ENCODE measurements at places on chromosomes 5 and 9. TPM values are rescaled to one million over a fixed set of nuclear protein-coding genes. Genes with fewer than 3 reads are reported as not detected.

- peaks cover 3% of the 10 kb centered on the region for H3K36me3 ChIP-seq
- H3K4me3 ChIP-seq = no peak overlapping the region
- no peaks in the 10 kb centered on the region for H3K4me1 ChIP-seq
- DNase-seq = no peak
- H3K27ac ChIP-seq = no peak overlapping the region
These were observed 24.8 kb downstream of the P4HA2 start for GRCh38 chr5:132202711-132203463.

DNA sequence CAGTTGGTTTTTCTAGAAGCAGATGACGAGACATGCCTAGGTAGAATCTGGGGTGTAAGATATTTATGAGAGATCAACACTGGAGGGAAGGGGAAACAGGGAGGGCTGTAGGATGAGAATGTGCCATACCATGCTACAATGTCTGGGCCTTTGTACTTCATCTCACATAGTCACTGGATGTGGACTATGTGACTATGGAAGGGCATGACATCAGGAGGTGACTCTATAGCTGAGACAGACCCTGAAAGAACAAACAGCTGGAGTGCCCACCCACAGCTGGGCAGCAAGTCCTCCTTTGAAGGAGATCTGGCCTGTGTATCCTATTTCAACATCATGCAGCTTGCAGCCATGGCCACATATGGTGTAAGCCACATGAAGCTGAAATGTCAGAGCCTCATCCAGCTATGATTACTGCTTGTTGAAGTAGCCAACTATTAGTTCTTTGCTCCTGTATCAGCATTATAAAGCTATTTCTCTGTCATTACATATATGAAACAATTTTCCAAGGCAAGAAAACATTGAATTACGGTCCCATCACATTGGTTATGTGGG, 46.2 kb upstream of the KIF2A start:
- no peak for DNase-seq
- H3K27me3 ChIP-seq = no peaks in the 10 kb centered on the region
- no peak overlapping the region for H3K27ac ChIP-seq
- H3K4me3 ChIP-seq = no peak overlapping the region
- H3K4me1 ChIP-seq = no peaks in the 10 kb centered on the region
- H3K36me3 ChIP-seq = no peaks in the 10 kb centered on the region

DNA sequence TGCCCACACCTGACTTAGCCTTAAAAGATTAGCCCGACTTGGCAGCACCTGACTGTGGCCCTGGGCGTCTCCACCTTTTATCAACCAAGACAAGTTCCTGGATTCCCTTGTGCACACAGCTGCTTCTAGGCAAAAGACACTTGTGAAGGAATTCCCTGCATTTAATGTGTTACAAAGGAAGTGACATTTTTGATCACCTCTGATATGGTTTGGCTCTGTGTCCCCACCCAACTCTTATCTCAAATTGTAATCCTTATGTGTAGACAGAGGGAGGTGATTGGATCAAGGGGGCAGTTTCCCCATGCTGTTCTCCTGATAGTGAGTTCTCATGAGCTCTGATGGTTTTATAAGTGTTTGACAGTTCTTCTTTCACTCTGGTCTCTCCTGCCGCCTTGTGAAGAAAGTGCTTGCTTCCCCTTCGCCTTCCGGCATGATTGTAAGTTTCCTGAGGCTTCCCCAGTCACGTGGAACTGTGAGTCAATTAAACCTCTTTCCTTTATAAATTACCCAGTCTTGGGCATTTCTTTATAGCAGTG, 2.6 kb upstream of the CPEB4 start:
- no peak for DNase-seq
- no peaks in the 10 kb centered on the region for H3K4me1 ChIP-seq
- no peak overlapping the region for H3K4me3 ChIP-seq
- H3K27ac ChIP-seq = peak overlapping the region; percentile 29
- no peaks in the 10 kb centered on the region for H3K36me3 ChIP-seq

GRCh38 chr5:113427871-113428574, 6.8 kb downstream of the TSSK1B start:
- peak overlapping the region; percentile 26 for H3K27ac ChIP-seq
- H3K36me3 ChIP-seq = no peaks in the 10 kb centered on the region
- DNase-seq = no peak

DNA sequence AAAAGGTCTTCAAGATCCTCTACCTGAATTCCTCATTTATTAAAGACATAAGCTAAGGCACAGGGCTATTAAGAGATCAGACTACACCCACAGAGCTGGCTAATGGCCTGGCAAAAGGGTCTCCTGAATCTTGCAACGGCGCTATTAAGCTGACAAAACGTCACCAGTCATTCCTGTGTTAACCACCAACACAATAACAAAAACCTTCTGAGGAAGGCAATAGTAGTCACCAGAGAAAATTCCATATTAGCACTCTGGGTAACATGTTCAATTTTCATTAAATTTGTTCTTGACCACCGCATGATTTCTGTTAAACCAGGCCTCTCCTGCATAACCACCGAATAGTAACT, 77.0 kb downstream of the GNAQ start:
- H3K27me3 ChIP-seq = no peaks in the 10 kb centered on the region
- H3K4me3 ChIP-seq = no peak overlapping the region
- H3K4me1 ChIP-seq = peaks cover 3% of the 10 kb centered on the region
- H3K27ac ChIP-seq = no peak overlapping the region
- no peak for DNase-seq
- no peaks in the 10 kb centered on the region for H3K36me3 ChIP-seq

Gene GABRA1
- not detected for total RNA-seq

GRCh38 chr9:128933731-128934130, 12.9 kb downstream of the PHYHD1 start:
- H3K27me3 ChIP-seq = no peaks in the 10 kb centered on the region
- H3K36me3 ChIP-seq = no peaks in the 10 kb centered on the region
- no peak overlapping the region for H3K4me3 ChIP-seq
- DNase-seq = no peak
- H3K27ac ChIP-seq = no peak overlapping the region
- no peaks in the 10 kb centered on the region for H3K4me1 ChIP-seq

- no peak for DNase-seq
- H3K27ac ChIP-seq = no peak overlapping the region
- no peaks in the 10 kb centered on the region for H3K4me1 ChIP-seq
- H3K36me3 ChIP-seq = no peaks in the 10 kb centered on the region
These were observed 123.8 kb upstream of the KLF4 start for GRCh38 chr9:107613321-107613720.

Gene IL9
- not detected for total RNA-seq

Gene IL5
- total RNA-seq = not detected

- no peaks in the 10 kb centered on the region for H3K27me3 ChIP-seq
- H3K4me1 ChIP-seq = peaks cover 15% of the 10 kb centered on the region
- H3K4me3 ChIP-seq = no peak overlapping the region
- no peak overlapping the region for H3K27ac ChIP-seq
- H3K36me3 ChIP-seq = no peaks in the 10 kb centered on the region
These were observed 27.2 kb downstream of the SLC35A4 start for GRCh38 chr5:140591747-140592372.

DNA sequence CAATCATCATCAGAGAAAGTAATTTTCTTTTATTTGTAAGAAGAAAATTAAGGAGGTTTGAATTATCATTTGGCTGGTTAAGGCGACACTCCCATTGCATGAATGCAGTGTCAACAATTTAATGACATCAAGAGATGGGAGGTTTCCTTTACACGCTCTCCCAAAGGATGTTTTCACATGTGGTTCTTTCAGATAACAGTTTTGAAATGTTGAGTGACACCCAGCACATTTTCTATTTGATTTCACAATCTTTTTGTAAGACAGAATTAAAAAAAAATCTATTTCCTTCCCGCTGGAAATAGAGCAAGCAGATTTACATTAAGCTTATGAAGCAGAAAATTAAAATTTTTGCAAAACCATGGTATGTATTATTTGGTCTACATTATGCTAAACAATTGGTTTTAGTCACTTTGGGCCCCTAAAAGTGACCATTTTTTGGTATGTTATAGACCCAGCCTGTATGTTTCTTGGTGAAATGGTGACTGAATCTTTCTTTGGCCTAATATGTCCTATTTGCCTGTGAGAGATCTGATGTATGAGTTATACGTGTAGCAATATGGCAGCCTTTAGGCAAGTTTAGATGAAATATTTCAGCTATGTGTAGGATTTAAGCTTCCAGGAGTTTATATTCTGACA, 18.9 kb upstream of the ANKRD55 start:
- no peaks in the 10 kb centered on the region for H3K4me1 ChIP-seq
- H3K36me3 ChIP-seq = no peaks in the 10 kb centered on the region
- H3K27ac ChIP-seq = no peak overlapping the region
- no peak for DNase-seq
- H3K27me3 ChIP-seq = no peaks in the 10 kb centered on the region

Gene MAMDC4
- 0.64 TPM for total RNA-seq

DNA sequence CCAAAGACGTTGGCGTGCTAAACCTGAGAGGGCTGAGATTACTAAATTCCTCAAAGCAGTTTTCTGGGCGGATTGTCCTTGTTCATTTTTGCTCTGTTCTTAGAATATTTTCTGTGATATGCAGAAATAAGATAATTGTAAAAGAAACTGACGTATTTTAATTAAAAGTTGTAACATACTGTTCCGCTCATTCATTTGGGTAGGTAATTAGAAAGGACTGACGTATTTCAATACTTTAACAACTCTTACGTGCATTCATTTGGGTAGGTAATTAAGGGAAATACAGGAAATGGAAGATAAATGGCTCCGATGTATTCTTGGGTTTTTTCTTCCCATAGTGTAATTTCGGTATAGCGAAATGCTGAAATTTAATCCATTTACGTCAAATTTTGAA, 1.1 kb downstream of the OSTF1 start:
- DNase-seq = no peak
- H3K4me1 ChIP-seq = peaks cover 10% of the 10 kb centered on the region
- no peaks in the 10 kb centered on the region for H3K36me3 ChIP-seq
- peak overlapping the region; percentile 93 for H3K27ac ChIP-seq
- peak overlapping the region; percentile 95 for H3K4me3 ChIP-seq

- H3K36me3 ChIP-seq = no peaks in the 10 kb centered on the region
- no peak overlapping the region for H3K27ac ChIP-seq
- peaks cover 21% of the 10 kb centered on the region for H3K27me3 ChIP-seq
- H3K4me1 ChIP-seq = no peaks in the 10 kb centered on the region
- no peak overlapping the region for H3K4me3 ChIP-seq
These were observed 72.5 kb downstream of the NPR3 start for GRCh38 chr5:32783661-32784060.

Gene FBXO38
- total RNA-seq = 67.5 TPM

- no peaks in the 10 kb centered on the region for H3K4me1 ChIP-seq
- no peak overlapping the region for H3K27ac ChIP-seq
- no peaks in the 10 kb centered on the region for H3K36me3 ChIP-seq
- no peaks in the 10 kb centered on the region for H3K27me3 ChIP-seq
These were observed 43.8 kb upstream of the ZNF300 start for GRCh38 chr5:150948539-150948938.
